HuH-7.5 (cell line): ENCODE measurements at places on chromosomes 7 and 10.

GRCh38 chr10:60353519-60354258 is 36.0 kb downstream of the ANK3 start:
- peak; percentile 11 for DNase-seq

DNA sequence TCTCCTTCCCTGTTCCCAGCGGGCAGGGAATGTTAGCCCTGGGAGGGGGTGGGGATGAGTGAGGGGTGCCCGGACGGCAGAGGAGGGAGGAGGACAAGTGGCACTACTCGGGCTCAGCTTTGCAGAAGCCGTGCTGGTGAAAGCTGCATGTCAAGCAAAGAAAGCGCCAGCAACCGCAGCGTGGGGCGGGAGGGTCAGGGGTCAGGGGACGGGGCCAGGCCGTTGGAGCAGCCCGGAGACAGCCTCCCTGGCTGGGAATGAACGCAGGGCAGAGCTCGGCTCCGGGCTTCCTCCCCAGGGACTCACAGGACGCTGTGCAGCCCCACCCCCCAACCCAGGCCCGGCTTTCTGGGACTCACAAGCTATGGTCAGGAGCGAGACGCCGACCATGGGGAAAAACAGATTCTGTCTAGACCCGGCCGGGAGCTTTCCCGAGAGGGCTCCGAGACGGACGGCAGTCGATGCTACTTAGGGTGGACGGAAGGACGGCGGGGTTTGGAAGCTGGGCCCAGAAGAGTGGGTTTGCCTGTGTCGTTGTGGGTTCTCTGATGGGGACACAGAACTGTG is 113.4 kb downstream of the VIPR2 start:
- DNase-seq, result no peak

DNA sequence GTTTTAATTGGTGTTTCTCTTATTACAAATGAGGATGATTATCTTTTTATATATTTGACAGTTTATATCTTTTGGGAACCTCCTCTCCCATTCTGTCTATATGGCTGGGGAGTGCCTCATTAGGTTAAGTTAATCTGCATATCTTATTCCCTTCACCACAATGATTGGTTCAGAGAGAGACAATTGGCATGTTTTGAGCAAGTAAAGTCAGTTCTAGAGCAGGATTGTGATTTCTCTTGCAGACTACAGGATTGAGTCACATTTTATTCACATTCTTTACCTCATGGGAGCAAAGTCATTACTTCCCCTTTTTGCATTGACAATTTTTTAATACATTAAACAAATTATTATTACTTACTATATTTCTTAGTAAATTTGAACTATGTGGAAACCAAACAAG is 345.6 kb downstream of the MDFIC start:
- no peak for DNase-seq

DNA sequence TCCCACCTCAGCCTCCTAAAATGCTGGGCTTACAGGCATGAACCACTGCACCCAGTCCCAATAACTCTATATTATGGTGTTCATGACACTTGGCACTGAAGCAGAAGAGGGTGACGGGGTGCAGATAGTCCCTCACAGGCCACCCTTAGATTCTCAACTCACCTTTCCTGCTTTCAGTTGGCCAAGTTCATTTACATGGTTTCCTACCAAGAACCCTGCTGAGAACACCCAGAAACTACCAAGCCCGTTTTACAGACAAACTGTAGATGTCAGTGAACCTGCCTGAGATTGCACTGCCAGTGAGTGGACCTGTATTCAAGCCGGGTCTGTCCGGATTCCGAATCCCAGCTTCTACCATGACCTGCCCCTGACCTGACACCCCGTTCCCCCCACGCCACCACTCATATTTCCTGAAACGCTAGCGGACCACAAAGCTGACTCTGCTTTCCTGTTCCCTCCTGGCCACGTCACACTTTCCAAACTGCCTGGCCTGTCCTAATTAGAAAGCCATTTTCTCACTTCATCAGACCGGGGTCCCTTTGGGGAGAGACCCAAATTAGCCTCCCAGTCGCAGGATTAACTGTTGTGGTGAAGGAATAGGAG is 17.3 kb downstream of the GRID2IP start:
- DNase-seq, result no peak

- no peak for DNase-seq
These were observed 67.6 kb downstream of the C10orf120 start for GRCh38 chr10:122632031-122632430.

- no peak for DNase-seq
These were observed 176.4 kb downstream of the NEURL1 start for GRCh38 chr10:103669944-103670343.

DNA sequence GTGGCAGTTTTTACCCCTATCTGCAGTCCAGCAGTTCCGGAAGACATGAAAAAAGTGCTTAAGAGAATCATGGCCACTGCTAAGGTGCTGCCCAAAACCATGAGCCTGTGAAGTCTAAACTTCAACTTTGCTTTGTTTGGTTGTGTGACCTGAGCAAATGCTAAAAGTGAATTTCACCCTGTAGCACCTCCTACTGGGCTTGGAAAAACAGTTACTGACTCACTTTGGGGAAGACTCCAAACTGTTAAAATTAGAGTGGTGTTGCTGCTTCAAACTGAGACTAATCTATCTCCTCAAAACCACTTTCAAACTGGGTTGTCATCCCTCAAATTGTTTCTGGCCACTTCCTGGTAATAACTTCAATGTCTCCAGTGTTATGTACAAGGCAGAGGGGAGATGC is 21.3 kb downstream of the MKX start:
- no peak for DNase-seq

DNA sequence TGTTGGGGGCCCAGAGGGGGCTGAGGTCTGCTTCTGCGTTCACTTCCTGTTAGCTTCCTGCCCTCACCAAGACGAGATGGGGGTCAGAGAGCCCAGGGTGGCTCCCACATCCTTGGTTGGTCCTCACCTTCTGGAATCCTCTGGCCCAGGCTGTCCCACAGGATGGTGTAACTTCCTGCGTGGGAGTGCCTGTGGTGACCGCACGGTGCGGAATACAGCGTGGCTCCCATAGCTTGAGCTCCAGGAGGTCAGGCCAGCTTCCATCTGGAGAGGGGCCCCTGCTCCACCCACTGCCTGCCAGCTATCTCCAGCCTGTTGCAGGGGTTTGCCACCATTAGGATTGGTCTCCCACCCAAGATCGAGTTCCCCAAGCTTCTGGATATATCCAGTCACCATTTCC is 681.2 kb upstream of the FOXK1 start:
- no peak for DNase-seq

GRCh38 chr7:55484241-55484640 is 88.1 kb downstream of the VOPP1 start:
- no peak for DNase-seq

DNA sequence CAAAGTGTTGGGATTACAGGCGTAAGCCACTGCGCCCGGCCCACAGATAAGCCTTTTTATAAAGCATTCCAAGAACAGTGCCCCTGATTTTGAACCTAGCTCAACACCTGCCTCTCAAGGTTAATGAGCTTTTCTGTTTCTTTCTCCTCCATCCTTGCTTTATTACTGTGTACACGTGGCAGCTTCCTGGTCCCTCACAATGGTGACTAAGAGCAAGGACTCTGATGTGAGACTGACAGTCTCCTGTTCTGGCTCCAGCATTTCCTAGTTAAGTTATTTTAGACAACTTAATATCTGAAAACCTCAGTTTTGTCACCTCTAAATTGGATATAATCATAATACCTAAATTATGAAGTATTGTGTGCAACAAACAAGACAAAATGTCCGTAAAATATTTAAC is 9.9 kb downstream of the HABP2 start:
- DNase-seq, result no peak

DNA sequence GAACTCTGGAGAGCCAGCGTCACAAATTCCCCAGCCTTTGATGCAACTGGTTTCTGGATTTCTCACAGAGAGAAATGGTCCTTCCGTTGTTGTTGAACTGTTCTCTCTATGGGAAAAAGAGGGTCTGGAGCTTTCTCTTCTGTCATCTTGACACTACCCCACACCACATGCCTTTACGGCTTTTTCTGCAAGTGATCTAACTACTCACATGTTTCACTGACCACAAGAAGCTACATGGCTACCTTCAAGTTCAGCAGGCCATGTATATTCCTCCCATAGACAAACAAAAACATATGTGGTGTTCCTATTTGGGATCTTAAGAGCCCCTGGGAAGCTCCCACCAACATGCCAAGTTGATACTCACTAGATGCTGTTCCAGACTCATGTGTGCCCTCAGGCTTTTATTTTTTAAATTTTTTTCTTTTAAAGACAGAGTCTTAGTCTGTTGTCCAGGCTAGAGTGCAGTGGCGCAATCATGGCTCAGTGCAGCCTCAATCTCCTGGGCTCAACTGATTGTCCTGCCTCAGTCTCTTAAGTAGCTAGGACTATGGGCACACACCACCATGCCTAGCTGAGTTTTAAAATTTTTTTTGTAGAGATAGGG is 72.0 kb downstream of the RNF216 start:
- no peak for DNase-seq

GRCh38 chr10:30018496-30018895 is 40.9 kb downstream of the JCAD start:
- DNase-seq, result no peak

DNA sequence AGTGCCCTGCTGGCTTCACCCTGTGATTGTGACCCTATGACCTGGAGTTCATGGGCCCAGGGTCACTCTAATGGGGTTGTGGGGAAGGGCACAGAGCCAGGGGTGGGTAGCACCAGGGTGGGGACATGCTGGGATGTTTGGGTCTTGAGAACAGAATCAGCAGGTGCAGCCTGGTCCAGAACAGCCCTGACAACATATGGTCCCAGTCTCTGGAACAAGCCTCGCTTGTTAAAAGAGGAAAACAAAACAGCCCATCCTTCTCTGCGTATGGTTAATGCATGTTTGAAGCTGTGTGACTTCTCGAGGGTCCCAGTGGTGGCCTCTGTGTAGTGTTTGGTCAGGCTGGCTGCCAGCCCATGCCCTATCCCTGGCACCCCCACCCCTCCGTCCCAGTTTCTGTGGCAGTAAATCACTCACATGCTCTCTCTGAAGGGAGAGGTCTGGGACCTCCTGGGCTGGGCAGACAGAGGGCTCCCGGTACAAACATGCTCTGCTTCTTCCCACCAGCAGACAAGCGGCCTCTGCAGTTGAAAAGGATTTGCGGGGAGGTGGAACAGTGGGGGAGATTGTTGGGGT is 79.4 kb downstream of the FAM241B start:
- no peak for DNase-seq

GRCh38 chr10:126250527-126251310 is 137.6 kb downstream of the ADAM12 start:
- no peak for DNase-seq

GRCh38 chr7:25238066-25238725 is 9.9 kb upstream of the NPVF start:
- DNase-seq, result no peak

DNA sequence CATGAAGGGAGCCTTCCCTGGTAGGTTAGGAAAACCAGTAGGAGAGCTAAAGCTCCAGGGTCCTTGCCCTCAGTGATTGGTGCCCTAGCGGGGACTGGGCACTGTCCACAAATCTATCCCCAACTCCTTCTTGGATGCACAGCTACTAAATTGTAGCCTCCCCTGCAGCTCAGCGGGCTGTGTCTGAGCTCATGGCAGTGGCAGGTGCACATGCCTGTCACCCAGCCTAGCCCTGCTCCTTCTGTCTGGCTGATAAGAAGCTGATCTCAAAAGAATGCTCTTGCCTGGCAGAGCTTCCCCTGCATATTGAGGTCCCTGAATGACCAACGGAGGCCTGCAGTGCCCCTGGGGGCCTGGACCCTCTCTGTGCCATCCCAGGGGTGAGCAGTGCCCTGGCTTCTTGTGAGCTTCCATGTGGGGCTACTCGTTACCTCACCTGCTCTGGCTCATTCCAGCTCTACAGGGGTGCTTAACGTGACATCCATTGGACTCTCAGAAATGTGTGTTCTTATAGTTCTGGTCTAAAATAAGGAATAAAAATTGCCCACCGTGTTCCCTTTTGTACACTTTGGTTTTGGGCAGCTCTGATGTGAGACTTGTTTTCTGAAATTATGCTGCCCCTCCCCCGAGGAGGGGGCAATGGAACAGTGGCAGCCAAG is 59.8 kb upstream of the ANTXRL start:
- DNase-seq, result no peak

- DNase-seq, result no peak
These were observed 3.6 kb upstream of the ZMIZ1 start for GRCh38 chr10:79065091-79065551.

DNA sequence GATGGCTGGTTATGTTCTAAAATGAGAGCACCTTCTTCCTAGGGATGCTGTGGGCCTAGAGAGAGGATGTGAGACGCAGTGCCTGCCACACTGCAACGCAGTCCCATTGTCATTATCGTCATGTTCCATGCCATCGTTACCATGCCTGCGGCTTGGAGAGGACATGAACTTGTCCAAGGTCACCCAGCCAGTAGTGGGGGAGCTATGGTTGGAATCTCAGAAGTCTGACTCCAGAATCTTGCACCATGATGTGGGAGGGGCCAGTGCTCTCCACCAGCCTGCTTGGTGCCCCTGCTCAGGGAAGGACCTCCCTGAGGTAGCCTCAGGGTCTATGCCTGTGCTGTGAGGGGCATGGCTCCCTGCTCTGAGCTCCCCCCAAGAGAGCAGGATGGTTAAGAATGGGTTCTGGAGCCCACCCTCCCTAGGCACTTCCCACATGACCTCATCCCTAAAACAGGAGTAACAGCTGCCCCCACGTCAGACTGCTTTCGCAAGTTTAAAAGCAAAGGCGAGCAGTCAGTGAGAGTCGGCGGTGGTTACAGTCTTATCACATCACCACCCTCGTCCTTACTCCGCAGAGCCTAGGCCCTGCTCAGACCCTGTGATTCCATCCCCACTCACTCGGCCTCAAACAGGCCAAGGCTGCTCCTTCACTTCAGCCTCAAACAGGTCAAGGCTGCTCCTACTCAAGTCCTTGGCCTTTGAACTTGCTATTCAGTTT is 50.4 kb downstream of the HABP2 start:
- no peak for DNase-seq

DNA sequence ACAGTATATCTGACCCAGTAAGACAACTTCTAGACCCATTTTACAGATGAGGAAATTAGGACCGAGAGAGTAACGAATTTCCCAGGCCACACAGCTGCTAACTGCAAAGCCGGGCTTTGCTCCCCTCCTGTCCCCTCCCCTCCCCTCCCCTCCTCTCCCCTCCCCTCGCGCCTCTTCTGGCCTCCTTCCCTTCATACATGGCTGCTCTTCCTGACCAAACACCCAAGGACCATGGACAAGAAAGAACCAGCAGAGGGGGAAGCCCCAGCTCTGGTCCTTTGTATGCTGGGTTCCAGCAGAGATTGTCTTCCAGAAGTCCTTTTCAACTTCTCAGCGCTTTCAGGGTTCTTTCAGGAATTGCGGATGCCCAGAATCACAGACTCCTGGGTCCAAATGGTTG is 3.6 kb upstream of the TMEM72 start:
- no peak for DNase-seq

DNA sequence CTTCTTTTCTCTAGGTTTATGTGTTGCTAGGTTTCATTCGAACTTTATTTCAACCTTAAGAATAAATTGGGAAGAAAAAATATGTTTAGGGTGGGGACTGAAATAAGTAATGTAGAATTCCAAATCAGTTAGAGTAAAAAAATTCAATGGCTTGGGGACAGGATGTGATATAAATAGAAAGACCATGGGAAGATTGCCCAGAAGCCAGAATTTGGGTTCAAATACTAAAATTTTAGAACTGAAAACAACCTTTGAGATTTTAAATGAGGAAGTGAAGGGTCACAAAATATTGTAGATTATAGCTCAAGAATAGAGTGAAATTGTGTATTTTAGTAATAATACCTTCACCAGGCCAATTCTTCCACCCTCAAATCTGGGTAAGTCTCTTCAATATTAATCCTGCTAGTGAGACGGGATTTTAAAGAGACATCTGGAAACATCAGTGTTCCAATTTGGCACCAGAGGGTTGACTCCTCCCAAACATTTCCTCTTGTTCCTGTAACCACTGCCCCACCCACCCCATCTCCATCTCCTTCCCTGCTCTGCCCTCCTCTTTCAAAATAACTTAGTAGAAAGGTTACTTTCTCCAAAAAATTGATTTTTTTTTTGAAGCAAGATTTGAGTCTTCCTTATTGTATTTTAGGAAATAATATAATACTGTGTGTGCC is 51.3 kb upstream of the FAM3C start:
- no peak for DNase-seq
